ENCODE measurements at places on chromosomes 1 and 21. TPM values are rescaled to one million over a fixed set of nuclear protein-coding genes. Genes with fewer than 3 reads are reported as not detected.

GRCh38 chr1:67679691-67680090 lies 5.3 kb upstream of the GADD45A start:
- DNase-seq, result peak; percentile 34

DNA sequence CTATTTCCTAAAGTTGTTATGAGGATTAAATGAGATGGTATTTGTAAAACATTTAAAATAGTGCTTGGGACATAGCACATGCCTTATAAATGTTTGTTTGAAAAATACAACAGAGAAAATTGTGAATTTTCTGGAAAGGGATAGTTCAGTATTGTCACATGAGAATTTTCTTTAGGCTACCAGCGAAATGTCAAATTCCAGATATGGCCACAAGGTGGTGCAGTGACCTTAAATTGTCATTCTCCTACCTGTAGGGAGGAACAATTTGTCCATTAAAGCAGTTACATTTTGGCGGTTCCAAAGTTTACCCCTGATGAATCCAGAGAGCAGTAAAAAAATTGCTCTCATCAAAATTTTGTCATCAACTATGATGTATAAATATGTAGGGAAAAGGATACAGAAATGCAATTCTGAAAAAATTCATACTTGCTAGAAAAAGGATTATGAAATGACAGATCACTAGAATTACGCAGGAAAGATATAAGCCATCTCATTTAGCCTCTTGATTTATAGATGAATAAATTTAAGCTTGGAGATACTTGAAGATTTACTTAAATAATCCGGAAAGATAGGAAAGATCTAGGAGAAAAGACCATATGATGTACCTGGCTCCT lies 50.2 kb upstream of the TSHB start:
- peak; percentile 74 for DNase-seq

Gene DMBX1
- total RNA-seq, result not detected

DNA sequence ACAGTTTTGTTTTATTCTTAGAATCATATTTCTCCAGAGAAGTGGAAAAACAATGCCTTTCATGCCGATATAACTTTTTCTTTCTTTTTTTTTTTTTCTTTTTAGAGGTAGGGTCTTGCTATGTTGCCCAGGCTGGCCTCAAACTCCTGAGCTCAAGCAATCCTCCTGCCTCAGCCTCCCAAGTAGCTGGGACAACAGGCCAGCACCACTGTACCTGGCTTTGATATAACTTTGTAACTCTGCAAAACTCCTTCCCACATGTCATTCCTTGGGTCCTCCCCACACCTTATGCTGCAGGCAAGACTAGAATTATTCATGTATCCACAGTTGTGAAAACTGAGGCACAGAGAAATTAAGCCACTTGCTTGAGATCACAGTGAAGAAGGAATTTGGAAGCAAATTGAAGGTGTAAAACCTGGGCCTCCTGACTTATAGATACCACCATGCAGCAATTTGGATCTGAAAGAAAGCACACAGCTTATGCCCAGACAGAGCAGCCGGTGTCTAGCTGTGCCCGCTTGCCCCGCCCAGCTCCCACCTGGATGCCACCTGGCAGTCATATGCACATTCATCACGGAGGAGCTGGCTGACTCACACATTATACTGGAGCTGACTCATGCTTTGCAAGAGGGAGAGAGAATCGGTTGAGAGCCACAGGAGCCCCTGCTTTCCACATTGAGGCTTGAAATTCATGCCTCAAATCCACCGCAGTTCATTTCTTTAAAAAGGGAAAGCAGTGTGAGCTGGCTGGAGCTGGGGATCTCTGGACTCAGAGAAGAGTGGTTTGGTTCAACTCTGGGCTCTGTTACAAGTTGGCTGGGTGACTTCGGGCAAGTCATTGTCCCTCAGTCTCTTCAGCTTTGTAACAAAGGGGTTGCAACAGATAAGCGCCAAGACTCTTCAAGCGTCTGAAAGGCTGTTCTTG lies 8.3 kb upstream of the SLC2A1 start:
- DNase-seq, result peak; percentile 84

DNA sequence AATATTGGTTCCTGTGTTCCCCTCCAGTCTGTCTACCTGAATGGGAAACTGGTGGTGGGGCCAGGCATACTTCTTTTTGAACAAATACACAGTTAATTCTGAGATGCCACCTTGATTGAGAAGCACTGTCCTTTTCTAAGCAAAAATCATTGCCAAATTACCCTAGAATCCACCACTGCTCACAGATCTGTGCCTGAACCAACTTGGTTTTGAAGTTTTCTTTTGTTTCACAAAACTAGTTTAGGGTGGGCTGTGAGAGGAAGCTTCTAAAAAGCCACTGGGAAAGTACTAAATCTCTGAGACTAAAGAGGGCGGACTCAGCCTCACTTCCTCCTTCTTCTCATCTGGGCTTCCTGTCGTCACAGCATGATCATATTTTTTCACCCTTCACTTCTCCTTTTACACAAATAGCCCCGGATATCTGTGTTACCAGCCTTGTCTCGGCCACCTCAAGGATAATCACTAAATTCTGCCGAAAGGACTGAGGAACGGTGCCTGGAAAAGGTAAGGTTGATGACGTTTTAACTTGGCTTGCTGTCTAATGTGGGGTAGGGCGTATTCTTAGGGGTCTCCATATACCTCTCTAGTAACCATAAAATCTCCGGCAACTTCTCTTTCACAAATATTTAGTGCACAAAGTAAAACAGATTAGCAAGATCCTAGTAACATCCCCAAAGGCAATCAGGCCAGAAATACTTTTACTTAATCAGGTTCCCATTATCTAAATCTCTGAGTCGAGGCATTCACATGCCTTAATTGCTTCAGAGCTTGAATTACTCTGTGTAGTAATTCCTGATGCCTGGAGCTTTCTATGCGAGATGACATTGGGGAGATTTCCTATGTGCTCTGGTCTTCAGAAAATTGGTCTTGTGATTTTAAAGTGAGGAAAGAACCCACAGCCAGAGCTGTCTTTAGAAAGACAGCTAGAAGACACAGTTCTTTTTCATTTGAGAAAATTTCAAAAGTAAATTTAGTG lies at the start of gene CD53:
Gene CD53 (plus strand): TSS at position 404 of the 976 bp plus-strand sequence. CDS start 18,261 bp downstream, outside the sequence.
- no peak for DNase-seq

Gene PADI4
- total RNA-seq, result not detected

DNA sequence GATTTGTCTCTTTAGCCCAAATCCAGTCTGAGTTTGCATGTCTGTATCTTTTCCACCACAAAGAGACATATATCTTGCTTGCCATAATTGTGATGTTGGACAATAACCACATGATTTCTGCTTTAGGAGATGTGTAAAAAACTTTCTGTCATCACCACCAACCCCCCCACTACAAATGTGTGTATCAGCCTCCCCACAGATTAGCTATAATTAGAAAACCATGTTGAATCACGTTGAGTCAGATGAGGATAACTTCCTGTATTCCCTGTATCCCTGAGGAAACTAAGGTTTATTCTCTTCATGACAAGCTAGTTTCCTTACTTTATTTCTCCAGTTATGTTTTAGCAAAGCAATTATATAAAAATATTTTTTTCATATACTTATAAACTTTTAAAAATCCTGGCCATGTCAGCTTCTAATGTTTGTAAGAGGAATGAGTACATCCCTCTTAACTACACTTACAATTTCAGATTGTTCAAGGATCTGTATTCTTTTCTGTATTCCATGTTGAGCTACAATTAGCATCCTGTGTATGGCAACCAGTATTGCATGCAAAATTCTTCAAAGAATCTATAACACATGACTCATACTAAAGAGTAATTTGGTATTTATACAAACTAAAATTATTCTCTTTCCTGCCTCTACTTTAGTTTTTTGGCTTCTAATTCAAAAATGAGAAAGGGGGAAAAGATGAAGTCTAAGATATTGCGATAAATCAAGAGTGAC lies 143.0 kb downstream of the FMN2 start:
- peak; percentile 82 for DNase-seq

DNA sequence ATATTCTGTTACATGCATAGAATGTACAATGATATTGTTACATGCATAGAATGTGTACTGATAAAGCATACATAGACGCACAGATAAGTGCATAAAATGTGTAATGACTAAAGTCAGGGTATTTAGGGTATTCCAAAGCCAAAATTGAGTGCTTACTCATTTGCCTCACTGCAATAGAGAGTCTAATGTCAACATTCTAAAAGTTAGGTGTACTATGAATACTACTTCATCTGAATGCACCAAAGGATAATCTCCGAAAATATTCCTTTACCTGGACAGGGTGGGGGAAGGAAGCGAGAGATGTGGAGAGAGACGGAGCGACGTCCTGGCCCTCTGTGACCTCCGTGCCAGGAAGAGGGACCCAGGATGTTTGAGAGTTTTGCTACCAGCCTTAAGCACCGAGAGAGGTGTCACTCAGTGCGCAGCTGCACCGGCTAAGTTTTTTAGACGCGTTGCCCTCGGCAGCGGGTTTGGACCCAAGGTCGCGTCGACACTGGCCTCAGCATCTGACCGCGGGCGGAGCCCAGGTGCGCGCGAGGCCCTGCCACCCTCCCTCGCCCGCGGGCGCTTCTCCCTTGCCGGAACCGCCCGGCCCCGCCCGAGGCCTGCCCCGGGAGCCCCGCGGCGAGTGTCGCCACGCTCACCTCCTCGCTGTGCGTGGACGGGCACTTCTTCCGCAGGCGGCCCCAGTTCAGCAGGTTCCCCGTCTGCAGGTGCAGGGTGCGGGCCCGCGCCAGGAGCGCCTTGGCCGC lies 660 bp downstream of the GCLM start:
- peak; percentile 18 for DNase-seq

DNA sequence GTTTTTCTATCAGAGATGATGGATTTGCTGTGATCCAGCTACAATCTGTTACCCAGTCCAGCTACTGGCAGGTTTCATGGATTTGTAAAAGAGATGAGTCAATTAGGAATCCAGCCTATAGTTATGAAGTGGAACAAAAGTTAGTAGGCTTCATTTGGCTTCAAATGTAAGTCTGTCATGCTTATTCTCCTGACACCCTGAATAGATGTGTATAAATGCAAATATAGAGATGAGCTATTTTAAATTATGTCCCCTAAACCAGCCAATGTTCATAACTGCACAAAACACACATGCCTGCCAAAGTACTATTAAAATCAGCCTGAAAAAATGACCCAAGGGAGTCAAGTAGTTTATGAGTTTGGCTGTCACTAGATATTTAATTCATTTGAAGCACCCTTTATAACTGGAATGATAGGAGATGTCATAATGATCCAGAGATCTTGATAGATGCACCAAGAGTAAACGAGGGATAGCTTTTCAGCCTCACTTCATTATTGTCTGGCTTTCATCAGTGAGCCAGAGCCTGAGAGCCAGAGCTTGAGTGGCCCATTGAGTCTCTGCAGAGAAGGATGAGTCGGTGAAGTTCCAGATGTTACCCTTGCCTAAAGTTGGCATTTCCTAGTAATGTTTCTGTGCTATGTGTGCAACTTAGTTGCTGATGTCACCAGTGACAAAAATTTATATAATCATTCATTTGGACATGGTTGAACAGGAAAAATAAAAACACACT lies 11.8 kb upstream of the NTMT2 start:
- DNase-seq, result no peak

- DNase-seq, result no peak
These were observed 3.9 kb upstream of the MMEL1 start for GRCh38 chr1:2636733-2637132.

Gene LIPI
- total RNA-seq, result not detected

Gene ANKRD35
- total RNA-seq, result 3.9 TPM

GRCh38 chr1:162197041-162197531 lies 127.6 kb downstream of the NOS1AP start:
- DNase-seq, result no peak

- DNase-seq, result no peak
These were observed 34.4 kb upstream of the ZNF648 start for GRCh38 chr1:182095946-182096345.

Gene NPHS2
- not detected for total RNA-seq

Data from fibroblast of the aortic adventitia (primary cell).